ENCODE measurements at places on chromosomes 4 and X. TPM values are rescaled to one million over a fixed set of nuclear protein-coding genes. Genes with fewer than 3 reads are reported as not detected.

Gene BEND2
- total RNA-seq, result not detected

Gene SYTL4
- total RNA-seq, result 0.77 TPM

Gene ADH1C
- not detected for total RNA-seq

Gene MAGEC2
- not detected for total RNA-seq

Gene GRPEL1
- 91.0 TPM for total RNA-seq

Gene CXCL11
- not detected for total RNA-seq

Measured in bronchial epithelial cell (primary cell).